Renal cortical epithelial cell (primary cell): ENCODE measurements at places on chromosomes 6 and 20. TPM values are rescaled to one million over a fixed set of nuclear protein-coding genes. Genes with fewer than 3 reads are reported as not detected.

- DNase-seq = no peak
These were observed 101.7 kb upstream of the IYD start for GRCh38 chr6:150266963-150267685.

GRCh38 chr6:130070792-130071191 is 52.4 kb downstream of the L3MBTL3 start:
- no peak for DNase-seq

GRCh38 chr6:108587258-108588059 is 26.7 kb downstream of the FOXO3 start:
- peak; percentile 41 for DNase-seq

GRCh38 chr6:138593124-138593877 is 94.0 kb upstream of the NHSL1 start:
- DNase-seq = peak; percentile 95

GRCh38 chr20:20020908-20021307 is 3.7 kb downstream of the NAA20 start:
- no peak for DNase-seq

The SAMD5 gene
- 0.87 and 3.3 TPM in 2 replicates for total RNA-seq

The PAX1 gene
- 0.10 TPM in 1 of 2 replicates, not detected in the other for total RNA-seq

GRCh38 chr6:2795956-2796355 is 30.8 kb downstream of the WRNIP1 start:
- DNase-seq = no peak
